ENCODE measurements at places on chromosomes 12 and 14. TPM values are rescaled to one million over a fixed set of nuclear protein-coding genes. Genes with fewer than 3 reads are reported as not detected.

CCDC197 gene
- total RNA-seq = not detected

DNA sequence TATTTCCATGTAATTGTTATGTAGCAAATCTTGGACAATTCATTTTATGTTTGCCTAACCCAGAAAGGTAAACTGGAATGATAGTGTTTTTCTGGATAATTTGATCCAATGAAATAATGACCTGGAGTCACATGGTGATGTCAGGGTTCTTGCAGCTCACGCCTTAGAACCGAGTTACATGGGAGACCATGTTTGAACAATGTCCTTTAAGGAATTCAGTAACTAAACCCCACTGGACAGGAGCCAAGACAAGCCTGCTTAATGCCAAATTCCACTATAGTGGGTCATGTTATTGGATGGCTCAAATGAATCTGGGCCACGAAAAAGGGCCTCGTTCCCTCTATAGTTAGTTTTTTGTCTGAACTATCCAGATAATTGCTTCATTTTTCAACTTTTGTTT, 255.8 kb upstream of the HMGA2 start:
- DNase-seq = no peak

DNA sequence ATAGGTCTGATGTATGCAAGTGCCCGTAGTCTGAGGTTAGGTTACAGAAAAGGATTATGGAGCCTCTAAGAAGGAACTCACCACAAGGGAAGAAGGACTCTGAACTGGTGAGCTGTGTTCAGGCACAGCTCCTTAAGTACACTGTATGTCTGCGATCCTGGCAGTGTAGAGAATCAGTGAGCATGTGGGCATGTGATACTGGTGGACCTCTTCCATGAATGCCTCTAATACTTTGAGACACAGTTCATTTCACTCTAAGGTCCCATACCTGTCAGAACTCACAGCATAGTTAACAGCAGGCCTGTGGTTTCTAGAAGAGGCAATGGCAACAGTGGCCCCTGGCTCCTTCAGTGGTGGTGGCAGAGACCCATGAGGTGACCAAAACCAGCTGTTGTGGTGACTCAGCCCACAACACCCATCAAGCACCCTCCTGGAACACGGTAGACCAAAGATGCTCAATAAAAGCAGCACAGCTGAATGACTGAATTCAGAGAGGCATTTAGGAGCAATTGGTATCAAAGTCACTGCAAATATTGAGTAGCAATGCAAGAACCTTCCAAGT, 6.9 kb upstream of the OR6J1 start:
- DNase-seq = no peak

STYK1 gene
- total RNA-seq = not detected

CDCA3 gene
- total RNA-seq = 5.2 TPM

HOXC12 gene
- not detected for total RNA-seq

DNA sequence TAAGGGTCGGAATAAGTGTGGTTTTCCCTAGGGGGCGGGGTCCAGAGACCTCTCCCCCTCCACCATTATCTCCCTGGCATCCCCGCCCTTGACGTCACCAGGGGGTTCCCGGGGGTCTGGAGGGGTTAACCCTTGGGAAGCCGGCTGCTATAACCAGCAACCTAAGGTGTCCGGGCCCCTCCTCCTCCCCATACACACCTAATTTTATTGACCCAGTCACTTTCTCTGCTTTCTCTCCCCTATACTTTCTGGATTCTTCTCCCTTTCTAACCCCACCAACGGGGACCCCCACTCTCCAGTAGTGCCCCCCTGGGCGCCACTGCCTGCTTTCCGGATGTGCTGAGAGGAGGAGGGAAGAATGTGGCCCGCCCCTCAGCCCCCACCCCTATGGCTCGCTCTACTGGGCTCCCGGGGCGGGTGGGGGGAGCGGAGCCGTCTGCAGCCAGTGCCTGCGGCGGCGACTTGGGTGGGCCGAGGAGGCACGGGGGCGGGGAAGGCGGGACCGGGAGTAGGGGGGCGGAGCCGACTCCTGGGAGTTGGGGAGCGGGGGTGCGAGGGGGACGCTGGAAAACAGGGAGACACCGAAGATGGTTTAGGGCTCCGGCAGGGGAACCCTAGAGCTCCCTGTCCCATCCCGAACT, 1.8 kb downstream of the GLI1 start:
- DNase-seq = peak; percentile 62

TAS2R9 gene
- not detected for total RNA-seq

GRCh38 chr14:20580242-20580641, 7.6 kb downstream of the RNASE11 start:
- no peak for DNase-seq

Measured in glutamatergic neuron (in vitro differentiated cells).